ENCODE measurements at places on chromosomes 3 and 15.

- no peak for DNase-seq
These were observed 17.4 kb upstream of the TRMT10C start for GRCh38 chr3:101544161-101544850.

DNA sequence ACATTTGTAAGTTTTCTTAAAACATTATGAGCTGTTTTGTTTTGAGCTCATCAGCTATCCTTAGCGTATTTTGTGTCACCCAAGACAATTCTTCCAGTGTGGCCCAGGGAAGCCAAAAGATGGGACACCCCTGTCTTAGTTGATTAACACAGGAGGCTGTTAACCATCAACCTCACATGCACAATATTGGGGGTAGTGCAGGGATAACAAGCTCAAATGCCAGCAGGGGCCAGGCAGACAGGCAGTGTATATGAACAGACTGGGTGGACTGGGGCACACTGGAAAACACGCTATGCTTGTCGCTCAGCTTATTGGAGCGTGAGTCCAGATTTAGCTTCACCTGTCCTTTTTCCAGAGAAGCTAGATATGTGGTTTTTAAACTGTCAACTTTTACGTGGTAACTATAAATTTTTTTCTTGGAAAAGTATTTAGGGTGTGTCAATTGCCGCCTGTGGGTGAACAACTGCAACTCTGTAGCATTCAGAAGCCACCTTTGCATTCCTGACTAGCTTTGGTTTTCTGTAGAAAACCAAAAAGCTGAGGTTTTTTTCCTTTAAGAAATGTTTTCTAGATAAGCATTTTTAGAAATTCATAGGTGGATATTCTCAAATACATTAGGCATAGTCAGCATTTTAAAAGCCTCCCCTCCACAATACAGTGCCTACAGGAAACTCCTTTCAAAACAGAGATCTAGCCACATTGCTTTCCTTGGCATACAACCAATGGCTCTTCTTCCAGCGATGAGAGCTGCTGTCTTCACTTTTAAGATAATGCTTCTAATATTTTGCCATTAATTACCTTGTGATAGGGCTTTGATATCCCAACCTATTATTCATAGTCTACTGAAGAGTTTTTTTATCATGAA lies 14.6 kb downstream of the PSMD6 start:
- DNase-seq = no peak

- no peak for DNase-seq
These were observed 3.6 kb downstream of the VGLL4 start for GRCh38 chr3:11640009-11640673.

DNA sequence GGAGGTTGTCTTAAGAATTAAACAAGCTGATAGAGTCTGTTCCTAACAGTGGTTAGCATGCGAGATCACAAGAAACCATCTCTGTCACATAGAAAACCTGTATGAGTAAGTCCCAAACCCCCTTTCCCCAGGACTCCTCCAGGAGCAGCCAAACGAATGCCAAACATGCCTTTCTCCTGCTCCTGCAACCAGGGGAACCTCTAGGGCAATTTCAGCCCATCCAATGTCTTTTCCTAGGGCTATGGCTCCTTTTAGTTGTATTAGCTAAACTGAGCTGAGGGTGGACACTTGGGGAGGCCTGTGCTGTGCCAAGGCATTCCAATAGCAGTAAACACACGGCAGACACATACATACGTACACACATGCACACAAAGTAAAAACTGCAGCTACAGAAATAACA lies 36.5 kb upstream of the TIMP4 start:
- DNase-seq = no peak

DNA sequence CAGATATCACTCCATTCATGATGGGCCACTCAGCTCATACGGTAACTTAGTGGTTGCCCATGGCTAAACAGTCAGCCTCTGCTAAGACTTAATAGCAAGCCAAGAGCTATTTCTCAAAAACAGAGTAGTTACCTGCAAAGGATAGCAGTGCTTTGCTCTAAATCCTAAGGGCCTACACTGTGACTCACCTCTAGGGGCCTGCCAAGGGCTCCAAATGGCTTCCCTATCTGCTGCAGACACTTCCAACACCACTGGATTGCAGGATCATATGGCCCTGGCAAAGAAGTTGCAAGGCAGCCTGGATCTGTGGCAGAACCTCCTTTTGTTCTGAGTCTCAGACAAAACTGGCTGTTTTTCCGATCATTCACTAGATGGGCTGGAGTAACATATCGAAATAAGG lies 17.8 kb downstream of the CGGBP1 start:
- no peak for DNase-seq

GRCh38 chr3:132368962-132369361 lies 48.3 kb upstream of the DNAJC13 start:
- DNase-seq = no peak

- no peak for DNase-seq
These were observed 61.5 kb downstream of the P3H2 start for GRCh38 chr3:190059242-190059590.

GRCh38 chr3:128081846-128082245 lies 29.6 kb downstream of the SEC61A1 start:
- no peak for DNase-seq

DNA sequence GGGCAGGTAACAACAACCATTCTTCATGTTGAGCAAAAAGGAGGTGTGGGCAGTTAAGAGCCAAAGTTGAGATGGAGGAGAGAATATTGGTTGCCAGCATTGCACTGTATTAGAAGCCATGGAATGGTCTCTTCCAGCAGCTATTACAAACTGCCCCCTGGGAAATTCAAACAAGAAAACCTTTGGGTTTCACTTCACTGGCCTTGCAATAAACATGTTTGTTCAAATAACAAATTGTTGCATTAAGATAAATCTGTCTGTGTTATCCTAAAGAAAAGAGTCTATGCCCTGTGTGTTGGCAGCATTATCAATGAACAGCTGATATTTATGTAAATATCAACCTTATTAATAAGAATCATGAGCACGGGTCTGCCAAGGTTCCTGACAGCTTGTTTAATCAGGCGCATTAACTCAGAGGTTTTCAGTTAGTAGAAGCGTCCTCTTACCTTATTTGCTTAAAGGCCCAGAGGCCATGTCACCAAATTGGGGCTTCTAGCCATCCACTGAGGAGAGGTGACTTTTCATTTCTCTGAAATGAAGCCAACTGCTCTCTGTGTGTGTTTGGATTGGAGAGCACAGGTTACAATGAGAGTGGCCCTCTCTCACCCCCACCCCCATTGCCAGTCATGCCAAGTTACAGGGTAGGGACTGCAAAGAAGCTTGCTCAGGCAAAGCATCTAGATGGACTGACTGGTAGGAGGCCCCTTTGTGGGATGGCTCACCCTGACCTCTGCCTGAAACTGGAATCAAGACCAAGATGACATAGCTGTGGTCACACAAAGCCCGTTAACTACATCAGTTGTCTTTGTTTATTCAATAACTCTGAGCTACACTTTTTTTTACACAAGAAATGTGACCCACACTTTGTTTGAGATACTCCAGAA lies 10.5 kb downstream of the FILIP1L start:
- DNase-seq = no peak

- no peak for DNase-seq
These were observed 27.9 kb downstream of the FRG2C start for GRCh38 chr3:75692061-75692460.

DNA sequence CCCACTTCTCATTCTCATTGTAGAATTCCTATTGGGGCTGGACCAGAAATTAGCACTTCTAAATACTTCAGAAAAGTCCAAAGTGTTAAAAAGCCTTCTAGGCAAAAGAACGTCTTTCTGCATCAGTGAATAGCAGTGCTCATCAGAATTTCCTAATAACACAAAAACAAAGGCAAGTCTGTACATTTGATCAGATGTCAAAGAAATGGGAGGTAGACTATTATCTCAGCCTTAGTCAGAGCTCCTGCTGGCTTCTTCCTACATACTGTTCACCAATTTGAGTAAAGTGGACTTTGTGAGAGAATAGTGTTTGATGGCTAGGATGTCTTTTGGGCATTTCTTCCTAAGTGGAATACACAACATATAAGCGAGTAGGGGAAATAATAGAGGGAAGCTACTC lies 48.7 kb downstream of the FOXB1 start:
- DNase-seq = no peak

- no peak for DNase-seq
These were observed 71.0 kb downstream of the PBRM1 start for GRCh38 chr3:52614689-52615088.

- no peak for DNase-seq
These were observed 32.7 kb downstream of the UBXN7 start for GRCh38 chr3:196399485-196399945.

- DNase-seq = no peak
These were observed 70.4 kb upstream of the CRTC3 start for GRCh38 chr15:90459368-90459767.

GRCh38 chr15:83449937-83450506 lies 2.9 kb downstream of the SH3GL3 start:
- no peak for DNase-seq

DNA sequence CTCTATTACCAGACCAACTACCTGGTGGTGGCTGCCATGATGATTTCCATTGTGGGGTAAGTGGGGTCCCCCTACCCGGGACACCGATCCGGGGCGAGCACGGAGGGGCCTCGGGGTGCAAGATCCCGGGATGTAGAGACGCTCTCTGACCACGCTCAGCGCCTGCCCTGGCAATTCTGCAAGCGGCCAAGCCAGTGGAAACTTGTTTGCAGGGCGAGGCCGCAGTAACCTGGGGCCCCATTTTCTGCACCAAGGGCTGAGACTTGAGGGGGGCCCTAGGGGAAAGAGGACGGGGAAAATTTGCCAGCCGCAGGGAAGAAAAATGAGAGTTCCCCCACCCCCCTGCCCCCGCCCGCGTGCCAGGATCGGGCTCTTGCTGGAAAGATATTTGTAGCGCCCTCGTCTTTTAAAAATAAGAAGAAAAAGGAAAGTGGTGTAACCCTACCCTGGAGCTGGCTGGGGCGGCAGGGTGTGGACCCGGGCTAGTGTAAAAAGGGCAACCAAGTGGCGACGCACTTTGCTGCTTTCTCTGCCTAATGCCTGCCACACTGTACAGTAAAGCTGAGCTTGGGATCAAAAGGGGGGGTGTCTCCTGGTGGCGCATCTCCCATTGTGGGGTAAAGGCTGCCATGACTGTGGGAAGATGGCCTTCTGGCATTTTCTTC lies 563 bp downstream of the ARL6IP5 start:
- DNase-seq = no peak

GRCh38 chr3:141006344-141006743 lies 44.8 kb upstream of the SPSB4 start:
- no peak for DNase-seq

DNA sequence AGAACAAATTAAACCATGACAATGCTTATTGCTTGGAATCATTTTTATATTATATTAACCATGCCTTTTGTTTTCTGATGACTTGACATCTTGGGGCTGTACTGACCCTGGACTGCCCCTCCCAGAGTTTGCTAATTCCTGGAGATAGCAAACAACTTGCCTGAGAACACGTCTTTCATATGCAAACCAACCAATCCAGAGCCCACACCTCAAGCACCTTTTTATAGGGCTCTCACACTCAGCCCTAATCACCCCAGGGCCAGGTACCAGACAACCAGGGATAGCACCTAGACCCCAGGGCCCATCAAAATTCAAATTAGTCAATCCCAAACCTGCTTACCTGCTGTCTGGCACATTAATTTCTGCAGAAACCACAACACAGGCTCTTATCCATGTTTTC lies 36.9 kb downstream of the MRPS11 start:
- DNase-seq = no peak

DNA sequence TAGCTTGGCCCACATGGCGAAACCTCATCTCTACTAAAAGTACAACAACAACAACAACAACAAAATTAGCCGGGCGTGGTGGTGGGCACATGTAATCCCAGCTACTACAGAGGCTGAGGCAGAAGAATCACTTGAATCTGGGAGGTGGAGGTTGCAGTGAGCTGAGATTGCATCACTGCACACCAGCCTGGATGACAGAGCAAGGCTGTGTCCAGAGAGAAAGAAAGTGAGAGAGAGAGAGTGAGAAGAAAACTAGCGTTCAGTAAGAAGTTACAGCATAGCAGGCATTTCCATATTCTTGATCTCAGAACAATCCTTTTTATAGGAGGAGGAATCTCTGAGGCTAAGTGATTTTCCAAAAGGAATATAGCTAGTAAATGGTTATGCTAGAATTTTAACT lies 1076.1 kb downstream of the AGBL1 start:
- no peak for DNase-seq

- no peak for DNase-seq
These were observed 681 bp downstream of the TWF2 start for GRCh38 chr3:52238193-52238760.

DNA sequence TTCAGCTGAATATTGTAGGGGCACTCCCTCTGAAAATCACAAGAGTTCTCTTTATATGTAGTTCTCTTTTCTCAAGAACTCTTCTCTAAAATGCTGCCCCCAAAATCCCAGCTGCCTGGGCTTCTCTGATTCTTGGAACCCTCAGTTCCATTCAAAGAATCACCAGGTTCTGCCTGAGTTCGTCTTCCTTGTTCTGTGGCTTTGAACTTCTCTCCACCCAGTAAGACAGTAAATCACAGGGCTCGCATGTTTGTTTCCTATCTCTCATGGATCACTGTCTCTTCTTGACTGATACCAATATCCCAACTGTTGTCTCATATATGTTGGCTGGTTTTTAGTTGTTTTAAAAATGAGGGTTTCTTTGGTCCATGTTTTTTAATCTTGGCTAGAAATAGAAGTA lies 359.5 kb upstream of the CBLB start:
- DNase-seq = no peak

DNA sequence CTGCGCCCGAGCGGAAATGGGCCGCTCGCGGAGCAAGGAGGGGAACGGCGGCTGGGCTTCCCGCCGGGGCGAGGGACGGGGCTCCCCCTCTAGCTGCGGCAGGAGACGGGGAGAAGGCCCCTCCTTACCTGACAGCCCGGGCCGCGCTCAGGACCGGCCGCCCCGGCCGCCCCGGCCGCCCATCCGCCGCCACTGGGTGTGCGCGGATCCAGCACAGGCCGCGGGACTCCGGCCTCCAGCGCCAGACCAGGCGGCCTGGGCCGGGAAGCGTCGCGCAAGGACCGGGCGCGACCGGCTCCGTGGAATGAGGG lies 296 bp downstream of the TPRA1 start:
- DNase-seq = no peak

GRCh38 chr15:60889006-60889405 lies 340.1 kb downstream of the RORA start:
- no peak for DNase-seq

DNA sequence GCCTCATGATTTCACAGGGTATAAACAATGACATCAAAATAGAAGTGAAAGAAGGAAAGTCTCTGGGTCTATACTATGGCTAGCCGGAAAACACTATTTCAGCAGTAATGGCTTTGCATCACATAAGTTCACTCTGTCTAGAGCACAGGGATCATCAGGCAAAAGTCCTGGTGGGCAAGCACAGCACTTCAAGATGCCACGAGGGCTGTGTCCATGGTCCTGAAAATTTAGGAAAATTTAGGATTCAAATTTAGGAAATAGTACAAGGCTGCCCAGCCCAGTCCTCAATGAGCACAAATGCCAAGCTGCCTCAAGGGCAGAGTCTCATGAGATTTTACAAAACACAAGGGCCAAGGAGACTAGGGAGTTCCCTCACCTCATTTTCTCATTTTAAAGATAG lies 54.1 kb downstream of the RORA start:
- DNase-seq = no peak

DNA sequence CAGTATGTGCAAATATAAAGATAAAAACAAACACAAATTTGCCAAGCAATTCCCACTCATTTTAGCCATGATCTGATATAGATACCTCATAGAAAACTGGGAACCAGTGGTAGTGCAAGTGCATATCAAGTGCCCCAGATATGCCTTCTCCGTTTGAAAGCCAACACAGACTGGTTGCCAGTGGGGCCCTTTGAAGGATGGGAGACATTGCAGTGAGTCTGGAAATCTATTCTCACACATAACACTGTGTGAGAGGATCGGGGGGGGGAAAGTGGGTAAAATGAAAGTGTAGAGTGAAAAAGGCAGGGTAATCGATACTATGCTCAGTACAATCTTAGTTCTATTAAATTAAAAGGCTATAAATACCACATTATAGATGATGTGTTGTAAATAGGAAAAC lies 83.0 kb downstream of the CBLB start:
- DNase-seq = no peak
